Activated CD4-positive, alpha-beta T cell treated with anti-CD3 and anti-CD28 coated beads, Interleukin-2, amount 50 U/mL, for 4 hours (primary cell): ENCODE measurements at places on chromosomes 7 and 10.

- no peak for DNase-seq
Measured at GRCh38 chr7:128710481-128710880, 28.7 kb upstream of the CALU start.

GRCh38 chr7:119172043-119172442, 947.5 kb downstream of the ANKRD7 start:
- DNase-seq = no peak

DNA sequence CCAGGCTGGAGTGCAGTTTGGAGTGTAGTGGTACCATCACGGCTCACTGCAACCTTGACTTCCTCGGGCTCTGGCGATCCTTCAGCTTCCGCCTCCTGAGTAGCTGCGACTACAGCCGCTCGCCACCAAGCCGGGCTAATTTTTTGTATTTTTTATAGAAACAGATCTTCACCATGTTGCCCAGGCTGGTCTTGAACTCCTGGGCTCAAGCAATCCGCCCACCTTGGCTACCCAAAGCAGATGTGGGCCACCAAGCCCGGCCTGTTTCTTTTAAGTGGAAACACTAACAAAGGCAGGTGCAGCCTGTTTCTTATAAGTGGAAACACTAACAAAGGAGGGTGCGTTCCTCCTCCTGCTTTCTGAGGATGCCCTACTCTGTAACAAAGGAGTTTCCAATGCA, 18.2 kb downstream of the PRF1 start:
- no peak for DNase-seq

- no peak for DNase-seq
Measured at GRCh38 chr10:117544004-117544701, 1.6 kb downstream of the EMX2 start.

DNA sequence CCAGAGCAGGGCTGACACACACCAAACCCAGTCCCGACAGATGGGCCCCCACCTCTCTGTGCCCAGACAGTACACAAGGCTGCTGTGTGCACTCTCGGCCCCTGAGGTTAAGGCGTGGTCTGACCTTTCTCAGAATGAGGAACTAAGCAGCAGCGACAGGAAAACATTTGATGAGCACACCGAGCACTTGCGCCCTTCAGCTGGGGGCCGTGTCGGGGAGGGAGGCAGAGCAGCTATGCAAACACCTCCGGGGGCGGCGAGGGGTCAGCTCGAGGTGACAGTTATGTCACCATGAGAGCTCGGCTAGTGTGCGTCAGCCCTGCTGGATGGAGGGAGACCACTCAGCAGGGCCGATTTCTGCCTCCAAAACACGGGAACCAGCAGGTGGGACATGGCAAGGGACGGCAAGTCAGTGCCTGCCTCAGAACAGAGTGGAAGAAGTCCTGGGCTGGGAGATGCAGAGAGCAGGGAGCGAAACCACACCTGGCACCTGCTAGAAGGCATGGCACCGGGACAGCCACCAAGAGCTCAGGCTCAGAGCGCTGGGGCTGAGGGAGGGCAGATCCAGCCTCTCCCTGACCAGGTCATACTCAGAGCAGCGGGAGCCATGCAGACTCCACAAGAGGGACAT, 57.4 kb downstream of the CHST15 start:
- DNase-seq = no peak

DNA sequence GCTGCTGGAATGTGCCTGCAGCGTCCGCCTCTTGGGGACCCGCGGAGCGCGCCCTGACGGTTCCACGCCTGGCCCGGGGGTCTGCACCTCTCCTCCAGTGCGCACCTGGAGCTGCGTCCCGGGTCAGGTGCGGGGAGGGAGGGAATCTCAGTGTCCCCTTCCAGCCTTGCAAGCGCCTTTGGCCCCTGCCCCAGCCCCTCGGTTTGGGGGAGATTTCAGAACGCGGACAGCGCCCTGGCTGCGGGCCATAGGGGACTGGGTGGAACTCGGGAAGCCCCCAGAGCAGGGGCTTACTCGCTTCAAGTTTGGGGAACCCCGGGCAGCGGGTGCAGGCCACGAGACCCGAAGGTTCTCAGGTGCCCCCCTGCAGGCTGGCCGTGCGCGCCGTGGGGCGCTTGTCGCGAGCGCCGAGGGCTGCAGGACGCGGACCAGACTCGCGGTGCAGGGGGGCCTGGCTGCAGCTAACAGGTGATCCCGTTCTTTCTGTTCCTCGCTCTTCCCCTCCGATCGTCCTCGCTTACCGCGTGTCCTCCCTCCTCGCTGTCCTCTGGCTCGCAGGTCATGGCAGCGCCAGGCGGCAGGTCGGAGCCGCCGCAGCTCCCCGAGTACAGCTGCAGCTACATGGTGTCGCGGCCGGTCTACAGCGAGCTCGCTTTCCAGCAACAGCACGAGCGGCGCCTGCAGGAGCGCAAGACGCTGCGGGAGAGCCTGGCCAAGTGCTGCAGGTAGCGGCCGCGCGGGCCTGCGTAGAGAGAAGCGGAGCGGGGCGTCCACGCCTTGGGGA, 645 bp downstream of the SLC26A4 start:
- peak; percentile 21 for DNase-seq

GRCh38 chr10:111390813-111391563, 314.2 kb downstream of the ADRA2A start:
- no peak for DNase-seq

DNA sequence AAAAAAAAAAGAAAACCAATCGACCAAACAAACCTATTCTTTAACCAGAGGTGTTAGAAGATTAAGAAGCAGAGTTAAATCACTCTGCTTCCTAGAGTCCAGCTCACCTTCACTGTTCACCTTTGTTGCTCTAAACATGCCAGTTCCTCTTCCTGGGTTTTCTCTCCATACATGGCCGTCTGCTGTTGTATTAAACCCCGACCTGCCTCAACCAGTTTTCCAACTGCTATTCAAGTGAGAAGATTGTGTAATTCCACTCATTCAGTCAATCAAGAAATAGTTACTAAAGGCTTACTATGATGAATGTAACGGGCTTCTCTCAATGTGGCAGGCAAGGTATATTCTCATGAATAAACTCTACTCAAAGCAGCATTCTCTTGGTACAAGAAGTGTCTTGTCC, 8.8 kb downstream of the AASS start:
- no peak for DNase-seq

GRCh38 chr7:43469051-43469450, 113.9 kb upstream of the STK17A start:
- no peak for DNase-seq

DNA sequence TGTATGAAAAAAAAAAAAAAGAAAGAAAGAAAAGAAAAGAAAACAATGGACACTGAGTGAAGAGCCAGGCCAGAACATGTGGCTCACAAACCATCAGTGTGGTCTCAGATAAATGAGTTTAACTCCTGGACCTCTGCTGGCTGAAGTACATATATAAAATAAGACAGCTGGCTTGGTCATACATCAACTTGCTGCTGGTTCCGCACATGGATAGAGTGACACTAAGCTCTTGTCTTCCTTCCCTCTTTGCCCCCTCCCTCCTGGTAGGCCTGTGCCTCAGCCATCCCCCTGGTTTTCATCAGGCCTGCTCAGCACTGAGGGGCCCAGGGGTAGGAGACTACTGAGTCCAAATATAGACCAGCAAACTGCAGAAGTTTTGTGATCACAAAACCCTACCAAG, 58.1 kb upstream of the DGKI start:
- no peak for DNase-seq

DNA sequence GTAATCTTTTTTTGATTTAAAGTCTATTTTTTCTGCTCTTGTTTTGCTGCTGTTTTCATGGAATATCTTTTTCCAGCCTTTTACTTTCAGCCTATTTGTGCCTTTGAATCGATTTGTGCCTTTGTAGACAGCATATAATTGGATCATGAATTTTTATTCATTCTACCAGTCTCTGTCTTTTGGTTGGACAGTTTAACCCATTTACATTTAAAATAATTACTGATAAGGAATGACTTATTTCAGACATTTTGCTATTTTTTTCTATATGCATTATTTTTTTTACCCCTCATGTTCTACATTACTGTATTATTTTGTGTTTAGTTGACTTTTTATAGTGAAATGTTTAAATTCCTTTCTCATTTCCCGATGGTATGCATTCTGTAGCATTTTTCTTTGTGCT, 99.6 kb downstream of the EXOC4 start:
- no peak for DNase-seq

GRCh38 chr7:7384228-7384627, 151.4 kb downstream of the COL28A1 start:
- DNase-seq = no peak

- peak; percentile 23 for DNase-seq
Measured at GRCh38 chr10:95601116-95601719, 40.0 kb upstream of the SORBS1 start.

DNA sequence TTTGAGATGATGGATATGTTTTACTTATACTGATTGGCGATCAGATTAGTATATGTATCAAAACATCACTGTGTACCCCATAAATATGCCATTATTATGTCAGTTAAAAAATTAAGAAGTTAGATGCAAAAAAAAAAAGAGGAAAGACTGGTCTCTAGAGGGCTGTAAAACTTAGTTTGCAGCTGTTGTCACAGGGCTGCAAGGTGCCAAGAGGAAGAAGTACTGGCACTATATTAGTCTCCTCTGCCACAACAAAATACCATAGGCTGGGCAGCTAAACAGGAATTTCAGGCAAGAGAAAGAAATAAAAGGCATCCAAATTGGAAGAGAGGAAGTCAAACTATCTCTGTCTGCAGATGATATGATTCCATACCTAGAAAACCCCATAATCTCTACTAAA, 177.8 kb upstream of the PLPP4 start:
- no peak for DNase-seq

- no peak for DNase-seq
Measured at GRCh38 chr10:1424648-1425047, 312.7 kb downstream of the ADARB2 start.

GRCh38 chr10:105586451-105587098, 945.5 kb downstream of the SORCS3 start:
- DNase-seq = no peak

DNA sequence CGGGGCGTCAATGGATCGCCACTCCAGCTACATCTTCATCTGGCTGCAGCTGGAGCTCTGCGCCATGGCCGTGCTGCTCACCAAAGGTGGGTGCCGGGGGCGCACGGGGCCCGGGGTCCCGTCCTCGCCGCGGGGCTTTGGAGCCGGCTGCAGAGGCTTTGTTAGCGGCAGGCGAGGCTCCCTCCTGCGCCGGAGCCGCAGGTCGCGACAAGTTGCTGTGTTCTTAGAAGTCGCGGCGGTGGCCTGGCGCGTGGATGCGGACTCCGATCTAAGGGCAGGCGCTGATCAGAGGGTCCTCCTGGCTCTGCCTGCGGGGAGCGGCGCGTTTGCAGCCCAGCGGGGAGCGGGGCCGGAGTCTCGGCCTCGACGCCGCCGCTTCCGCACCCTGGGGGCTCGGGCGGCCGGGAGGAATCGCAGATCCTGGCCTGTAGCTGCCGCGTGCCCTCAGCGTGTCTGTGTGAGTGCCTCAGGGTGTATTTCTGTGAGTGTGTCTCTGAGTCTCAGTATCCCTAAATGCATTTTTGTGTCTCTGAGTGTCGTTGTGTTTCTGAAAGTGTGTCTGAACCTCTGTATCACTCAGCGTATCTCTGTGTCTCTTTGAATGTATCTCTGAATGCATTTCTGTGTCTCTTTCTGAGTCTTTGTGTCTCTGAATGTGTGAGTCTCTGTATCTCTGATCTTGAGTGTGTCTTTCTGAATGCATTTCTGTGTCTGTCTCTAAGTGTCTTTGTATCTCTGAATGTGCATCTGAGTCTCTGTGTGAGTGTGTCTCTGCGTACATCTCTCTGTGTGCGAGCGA, 766 bp downstream of the BAMBI start:
- DNase-seq = no peak

DNA sequence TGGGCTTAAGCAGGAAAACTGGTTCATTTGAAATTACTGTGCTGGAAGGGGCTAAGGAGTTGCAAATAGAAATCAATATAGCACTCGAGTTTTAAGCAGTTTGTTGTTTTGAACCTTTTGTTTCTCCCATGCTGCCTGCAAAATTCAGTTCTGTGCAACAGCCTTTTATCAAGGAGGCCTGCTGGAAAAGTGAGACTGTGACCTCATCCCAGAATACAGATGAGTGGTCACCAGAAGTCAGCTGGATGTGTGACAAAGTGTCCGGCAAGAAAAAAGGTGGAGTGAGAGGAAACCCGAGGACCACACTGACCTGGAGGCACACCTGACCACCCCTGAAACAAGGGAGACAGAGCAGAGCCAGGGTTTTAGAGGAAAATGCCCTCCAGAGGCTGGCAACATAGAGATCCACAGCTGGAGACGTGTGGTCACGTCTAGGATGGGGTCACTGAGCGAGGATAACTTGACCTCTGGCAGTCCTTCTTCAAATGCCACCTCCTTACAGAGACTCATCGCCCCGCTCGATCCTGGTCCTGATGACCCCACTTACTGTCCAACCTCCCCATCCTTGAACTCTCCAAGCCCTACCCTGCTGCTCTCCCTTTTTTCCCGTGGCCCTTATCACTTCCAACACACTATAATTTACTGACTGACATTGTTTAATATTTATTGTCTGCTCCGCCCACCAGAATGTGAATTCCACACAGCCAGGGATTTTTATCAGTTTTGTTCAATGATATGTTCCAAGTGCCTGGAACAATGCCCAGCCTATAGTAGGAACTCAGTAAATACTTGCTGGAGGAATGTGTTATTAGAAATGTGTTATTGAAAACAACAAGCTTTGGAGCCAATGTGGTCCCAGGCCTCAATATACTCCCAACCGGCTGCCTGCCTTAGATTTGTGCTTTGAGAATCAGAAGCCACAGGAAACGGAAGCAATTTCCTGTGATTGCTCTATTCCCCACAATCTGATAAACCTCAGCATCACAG, 243.8 kb downstream of the GLI3 start:
- no peak for DNase-seq

DNA sequence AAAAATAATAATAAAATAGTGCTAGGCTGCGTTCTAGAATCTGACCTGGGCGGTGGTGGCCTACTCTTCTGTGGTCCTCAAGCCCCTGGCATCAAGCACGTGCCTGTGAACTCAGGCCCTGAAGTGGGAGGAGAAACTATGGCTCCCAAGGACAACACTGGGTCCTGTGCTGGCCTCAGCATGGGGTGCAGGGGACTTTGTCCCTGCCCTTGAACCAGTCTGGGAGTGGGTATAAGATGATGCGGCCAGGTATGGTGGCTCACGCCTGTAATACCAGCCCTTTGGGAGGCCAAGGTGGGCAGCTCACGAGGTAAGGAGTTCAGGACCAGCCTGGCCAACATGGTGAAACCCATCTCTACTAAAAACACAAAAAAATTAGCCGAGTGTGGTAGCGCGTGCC, 5.5 kb downstream of the ZP3 start:
- DNase-seq = no peak

- DNase-seq = no peak
Measured at GRCh38 chr10:111475720-111476119, 398.9 kb downstream of the ADRA2A start.
